Fibroblast of upper back skin (primary cell): ENCODE measurements at places on chromosomes 1 and 21.
A peak's percentile ranks its signal among the peaks of the same experiment; 100 is the strongest.

DNA sequence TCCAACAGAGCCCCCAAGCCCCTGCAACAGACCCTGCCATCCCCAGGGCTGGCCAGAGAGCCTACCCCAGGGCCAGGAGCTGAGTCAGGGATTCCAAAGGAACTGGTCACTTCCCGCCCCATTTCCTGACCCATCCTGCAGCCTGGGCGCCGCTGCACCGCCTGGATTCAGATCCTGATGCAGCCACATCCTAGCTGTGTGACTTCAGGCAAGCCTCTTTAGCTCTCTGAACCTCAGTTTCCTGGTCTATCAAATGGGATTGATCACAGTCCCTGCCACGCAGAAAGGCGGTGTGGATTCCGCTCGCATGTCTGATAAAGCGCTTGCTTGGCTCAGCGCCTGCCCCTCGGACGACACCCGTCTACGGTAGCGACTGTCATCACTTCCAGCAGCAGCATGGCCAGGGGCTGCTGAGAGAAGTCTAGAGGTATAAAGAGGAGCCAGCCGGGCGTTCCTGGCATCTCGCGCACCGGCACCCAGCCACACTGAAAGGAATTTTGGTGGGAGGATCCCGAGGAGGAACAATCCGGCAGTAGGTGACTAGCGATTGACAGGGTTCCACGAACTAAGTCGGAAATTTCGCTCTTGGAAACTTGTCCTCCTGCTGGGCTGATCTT is 10.1 kb downstream of the EPHA2 start:
- peak; percentile 89 for DNase-seq

GRCh38 chr1:86596741-86597290 is 49.9 kb downstream of the CLCA4 start:
- DNase-seq, result no peak

GRCh38 chr1:42484382-42484781 is 21.3 kb downstream of the CCDC30 start:
- peak; percentile 91 for DNase-seq

DNA sequence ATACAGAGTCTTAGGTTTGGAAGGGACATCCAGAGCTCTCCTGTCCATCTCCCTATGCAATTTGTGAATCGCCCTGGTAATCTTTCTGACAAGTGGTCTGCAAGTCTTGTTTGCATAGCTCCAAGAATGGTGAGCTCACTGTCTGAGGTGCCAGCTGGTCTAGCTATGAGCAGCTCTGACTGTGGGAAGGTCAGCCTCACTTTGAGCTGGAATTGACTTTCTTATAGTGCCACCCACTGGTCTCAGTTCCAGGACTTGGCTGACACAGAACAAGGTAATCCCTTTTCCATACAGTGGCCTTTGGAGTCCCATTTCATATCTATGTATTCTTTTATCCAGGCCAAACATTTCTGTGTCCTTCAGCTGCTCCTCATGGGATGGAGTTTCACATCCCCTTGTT is 95.6 kb upstream of the C8B start:
- DNase-seq, result peak; percentile 47

- no peak for DNase-seq
These were observed 1.0 kb downstream of the ARID4B start for GRCh38 chr1:235326719-235327558.
